Endothelial cell (in vitro differentiated cells): ENCODE measurements at places on chromosomes 12 and 14.

GRCh38 chr12:126607157-126607556 lies 1541.9 kb downstream of the AACS start:
- no peak for DNase-seq

DNA sequence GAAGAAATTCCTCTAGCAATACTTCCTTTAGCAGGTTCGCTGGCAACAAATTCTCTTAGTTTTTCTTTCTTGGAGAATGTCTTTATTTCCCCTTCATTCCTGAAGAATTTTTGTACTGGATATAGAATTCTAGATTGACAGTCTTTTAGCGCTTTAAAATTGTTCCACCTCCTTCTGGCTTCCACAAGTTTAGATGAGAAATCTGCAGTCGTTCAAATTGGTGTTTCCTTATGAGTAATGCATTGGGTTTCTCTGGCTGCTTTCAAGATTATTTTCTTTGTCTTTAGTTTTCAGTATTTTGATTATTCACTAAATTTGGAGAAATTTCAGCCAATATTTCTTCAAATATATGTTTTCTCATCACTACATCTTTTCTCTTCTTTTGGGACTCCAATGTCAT lies 33.3 kb upstream of the FGF6 start:
- DNase-seq = no peak

DNA sequence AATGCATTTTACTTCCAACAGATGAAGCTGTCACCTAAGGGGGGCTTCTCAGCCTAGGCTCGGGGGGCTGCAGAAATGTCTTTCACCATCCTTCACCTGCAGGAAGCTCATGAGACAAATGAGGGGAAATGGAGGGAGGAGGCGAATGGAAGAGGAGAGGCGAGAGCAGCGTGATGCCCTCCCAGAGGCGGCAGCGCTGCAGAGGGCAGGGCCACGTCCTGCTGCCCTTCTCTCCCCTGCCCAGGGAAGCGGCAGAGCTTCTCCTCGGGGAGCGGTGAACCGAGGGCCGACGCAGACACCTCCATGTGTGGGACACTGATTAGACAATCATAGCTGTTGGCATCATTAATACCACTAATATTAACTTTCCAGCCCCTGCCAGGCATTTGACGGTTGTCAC lies 78.3 kb downstream of the SERPINA3 start:
- no peak for DNase-seq

GRCh38 chr12:76670776-76671175 lies 93.1 kb upstream of the ZDHHC17 start:
- no peak for DNase-seq

GRCh38 chr14:94026173-94026888 lies at the start of gene OTUB2:
Gene OTUB2 (plus strand): TSS chr14:94026340. CDS start chr14:94026538, 198 bp downstream.
- peak; percentile 96 for DNase-seq

DNA sequence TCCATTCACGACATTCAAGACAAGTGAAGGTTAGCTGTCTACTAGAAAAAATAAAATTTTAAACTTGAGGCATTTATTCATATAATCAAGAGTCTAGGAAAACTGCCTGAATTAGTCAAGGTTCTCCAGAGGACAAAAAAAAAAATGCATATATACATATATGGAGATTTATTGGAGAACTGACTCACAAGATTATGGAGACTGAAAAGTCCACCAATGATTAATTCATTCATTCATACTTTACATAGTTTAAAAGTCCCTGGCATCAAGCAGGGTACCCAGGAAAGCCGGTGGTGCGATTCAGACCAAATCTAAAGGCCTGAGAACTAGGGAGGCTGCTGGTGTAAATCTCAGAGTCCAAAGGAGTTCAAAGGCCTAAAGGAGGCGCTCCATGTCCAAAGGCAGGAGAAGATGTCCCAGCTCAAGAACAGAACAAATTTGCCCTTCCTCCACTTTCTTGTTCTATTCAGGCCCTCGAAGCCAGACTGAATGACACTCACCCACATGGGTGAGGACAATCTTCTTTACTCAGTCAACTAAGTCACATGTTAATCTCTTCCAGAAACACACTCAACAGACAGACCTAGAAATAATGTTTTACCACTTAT lies 64.3 kb downstream of the ANKS1B start:
- no peak for DNase-seq

- DNase-seq = no peak
These were observed 18.0 kb downstream of the PUS7L start for GRCh38 chr12:43740511-43741100.

- DNase-seq = no peak
These were observed 368.7 kb downstream of the C12orf75 start for GRCh38 chr12:105699209-105699608.

GRCh38 chr12:6432991-6433390 lies 11.8 kb upstream of the CD27 start:
- DNase-seq = no peak
